Activated T-helper 9 cell treated with anti-CD3 and anti-CD28 coated beads, Interleukin-2, amount 50 U/mL, for 16 hours (primary cell): ENCODE measurements at places on chromosomes 7 and 10.
A peak's percentile ranks its signal among the peaks of the same experiment; 100 is the strongest.

DNA sequence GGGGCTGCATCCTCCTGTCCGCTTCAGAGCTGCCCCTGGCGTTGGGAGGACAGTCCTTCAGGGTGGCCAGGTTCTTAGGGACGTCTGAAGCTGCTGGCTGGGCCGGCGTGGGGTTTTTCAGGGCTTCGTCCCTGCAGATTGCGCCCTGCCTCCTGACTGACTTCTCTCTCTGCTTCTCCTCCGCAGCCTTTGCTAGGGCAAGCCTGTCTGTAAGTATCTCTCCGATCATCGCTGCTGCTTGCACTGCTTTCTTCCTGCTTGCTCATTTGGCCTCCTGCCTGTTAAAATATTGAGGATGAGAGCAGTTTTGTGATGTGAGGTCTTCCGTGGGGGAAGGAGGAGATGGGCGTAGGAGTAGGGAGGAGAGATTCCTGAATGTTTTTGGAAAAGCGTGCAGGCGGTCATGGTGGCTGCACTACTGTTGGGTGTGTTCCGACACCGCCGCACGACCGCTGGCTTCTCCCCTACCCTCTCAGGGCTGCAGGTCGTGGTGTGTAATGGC is 25.3 kb downstream of the PFKFB3 start:
- no peak for DNase-seq

- DNase-seq: no peak
These were observed 296.9 kb downstream of the TNS3 start for GRCh38 chr7:47284691-47285635.

DNA sequence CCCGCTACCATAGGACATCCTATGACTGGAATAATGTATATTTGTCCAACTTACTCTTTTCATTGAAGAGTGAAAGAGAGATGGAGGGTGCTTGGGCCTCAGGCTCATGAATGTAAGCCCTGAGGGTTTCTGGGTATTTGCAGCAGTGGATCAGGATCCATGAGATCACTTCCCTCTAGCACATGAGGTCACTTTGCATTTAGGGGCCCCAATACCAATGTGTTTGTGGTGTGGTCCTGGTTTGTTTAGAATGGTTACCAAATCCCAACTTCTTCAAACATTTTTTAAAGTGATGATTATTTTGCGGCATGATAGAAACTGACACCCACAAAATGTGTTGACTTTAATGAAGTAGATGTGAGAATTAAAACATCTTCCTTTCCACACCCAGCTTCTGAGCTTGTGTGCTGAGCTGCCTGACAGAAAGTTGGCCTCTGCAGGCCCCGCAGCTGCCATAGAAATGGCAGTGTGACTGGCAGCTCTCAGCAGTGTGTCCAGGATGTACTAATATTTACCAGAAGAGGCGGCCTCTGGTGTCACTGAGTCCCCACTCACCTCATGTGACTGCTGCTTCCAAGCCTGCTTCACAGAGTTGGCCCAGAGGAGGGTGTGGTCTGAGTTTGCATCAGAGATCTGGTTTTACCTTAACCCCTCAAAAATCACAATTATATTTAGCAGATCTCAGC is 447.6 kb upstream of the NPVF start:
- no peak for DNase-seq

DNA sequence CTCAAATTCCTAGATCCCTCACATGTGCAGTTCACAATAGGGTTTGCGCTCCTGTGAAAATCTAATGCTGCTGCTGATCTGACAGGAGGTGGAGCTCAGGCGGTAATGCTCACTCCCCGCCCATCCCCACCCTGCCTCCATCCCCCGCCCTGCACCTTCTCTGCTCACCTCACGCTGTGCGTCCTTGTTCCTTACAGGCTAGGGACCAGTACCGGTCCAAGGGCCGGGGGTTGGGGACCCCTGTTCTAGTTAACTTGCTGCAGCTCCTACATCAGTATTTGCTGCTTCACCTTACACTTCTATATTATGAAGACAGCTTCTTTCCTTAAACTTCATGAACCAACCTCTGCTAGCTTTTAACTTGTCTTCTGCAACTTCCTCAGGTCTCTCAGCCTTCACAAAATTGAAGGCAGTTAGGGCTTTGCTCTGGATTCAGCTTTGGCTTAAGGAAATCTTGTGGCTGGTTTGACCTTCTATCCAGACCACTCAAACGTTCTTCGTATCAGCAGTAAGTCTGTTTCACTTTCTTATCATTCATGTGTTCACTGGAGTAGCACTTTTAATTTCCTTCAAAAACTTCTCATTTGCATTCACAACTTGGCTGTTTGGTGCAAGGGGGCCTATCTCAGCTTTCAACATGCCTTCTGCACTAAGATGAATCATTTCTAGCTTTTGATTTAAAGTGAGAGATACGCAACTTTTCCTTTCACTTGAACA is 1.7 kb upstream of the TNKS2 start:
- DNase-seq: peak; percentile 28

DNA sequence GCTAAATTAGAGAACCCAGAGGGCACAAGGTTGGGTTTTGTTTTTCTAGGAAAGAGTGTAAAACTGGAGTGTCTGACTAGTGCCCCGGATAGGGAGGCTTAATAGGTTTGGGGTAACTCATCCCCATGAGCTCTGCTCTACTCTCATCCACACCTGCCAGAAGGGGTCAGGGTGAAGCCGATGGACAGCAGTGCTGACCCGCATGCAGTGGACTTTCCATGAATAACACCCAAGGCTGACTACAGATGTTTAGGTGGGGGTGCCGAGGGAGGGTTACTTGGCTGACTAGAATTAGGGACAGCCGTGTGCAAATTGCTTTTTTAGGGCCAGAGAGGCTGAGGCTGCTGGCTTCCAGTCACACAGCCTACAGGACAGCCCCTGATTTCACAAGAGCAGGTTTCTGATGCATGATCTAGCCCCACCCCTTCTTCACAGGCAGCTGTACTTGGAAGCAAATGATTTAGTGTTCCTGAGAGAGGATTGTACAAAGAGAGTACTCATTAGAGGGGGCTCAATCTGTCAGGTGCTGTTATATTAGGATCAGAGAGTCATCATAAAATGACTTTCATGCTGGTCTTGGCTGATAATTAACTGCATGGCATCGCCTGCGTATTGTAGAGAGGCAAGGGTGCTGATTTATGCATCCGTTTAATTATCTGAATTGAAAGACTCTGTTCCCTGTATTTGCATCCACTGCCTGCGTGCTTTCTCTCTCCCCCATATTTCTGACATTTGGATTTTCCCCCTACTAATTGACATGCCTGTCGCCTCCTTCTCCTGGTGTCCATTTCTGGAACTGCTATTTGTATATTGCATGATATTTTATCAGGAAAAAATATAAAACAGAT is 9.5 kb downstream of the INHBA start:
- no peak for DNase-seq

- no peak for DNase-seq
These were observed 133.8 kb downstream of the C10orf90 start for GRCh38 chr10:126536656-126537055.

DNA sequence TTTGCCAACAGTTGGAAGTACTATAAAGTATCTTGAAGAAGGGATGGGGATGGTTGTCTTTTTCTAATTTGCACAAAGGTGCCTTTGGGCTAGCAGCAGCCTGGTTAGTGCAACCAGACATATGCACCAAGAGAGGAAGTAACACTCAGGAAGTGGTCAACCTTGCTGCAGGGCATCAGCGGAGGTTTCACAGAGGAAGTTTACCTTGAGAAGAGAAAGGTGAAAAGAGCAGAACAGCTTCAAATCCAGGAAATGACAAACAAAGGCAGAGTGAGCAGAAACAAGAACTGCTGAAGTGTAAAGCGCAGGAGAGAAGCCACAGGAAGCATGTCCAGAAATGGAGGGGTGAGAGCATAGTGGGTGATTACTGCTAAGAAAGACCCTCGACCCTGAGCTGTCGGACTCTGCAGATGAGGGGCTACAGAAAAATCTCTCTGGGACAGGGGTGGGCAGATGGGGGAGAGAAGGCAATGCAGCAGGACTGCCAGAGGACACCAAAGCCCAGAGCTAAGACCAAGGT is 66.9 kb downstream of the STK17A start:
- DNase-seq: peak; percentile 39

- DNase-seq: peak; percentile 65
These were observed 109.8 kb downstream of the SH3PXD2A start for GRCh38 chr10:103745341-103746247.

- DNase-seq: no peak
These were observed 207.0 kb upstream of the ZMIZ1 start for GRCh38 chr10:78861529-78862327.
